ENCODE measurements at places on chromosomes 6 and 20.

DNA sequence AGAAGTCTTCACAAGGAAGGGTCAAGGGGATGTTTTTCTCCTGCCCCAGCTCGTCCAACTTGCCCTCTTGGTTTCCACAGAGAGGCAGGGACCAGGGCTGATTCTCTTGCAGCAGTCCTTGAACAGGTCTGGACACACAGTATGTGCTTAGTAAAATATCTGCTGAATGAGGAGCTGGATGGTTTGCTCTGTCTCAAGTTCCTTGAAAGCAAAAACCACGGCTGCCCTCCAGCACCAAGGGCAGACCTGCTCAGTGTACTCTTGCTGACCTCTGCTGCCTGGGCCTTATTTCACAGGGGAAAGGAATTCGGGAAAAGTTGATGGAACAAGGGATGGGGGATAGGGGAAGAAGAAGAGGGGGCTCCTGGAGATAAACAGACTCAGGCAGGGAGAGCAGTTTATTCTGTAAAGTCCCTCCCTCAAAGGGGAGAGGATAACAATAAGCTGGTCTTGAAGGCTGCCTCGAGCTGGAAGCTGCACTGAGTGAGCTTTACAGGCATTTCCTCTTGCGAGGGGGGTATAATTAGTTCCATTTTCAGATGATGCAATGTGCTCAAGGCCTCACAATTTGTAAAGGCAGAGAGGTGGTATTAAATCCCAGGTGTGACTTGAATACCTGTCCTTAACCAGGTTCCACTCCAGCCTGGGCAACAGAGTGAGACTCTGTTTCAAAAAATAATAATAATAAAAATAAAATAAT is 10.3 kb downstream of the KCNK5 start:
- DNase-seq: no peak

DNA sequence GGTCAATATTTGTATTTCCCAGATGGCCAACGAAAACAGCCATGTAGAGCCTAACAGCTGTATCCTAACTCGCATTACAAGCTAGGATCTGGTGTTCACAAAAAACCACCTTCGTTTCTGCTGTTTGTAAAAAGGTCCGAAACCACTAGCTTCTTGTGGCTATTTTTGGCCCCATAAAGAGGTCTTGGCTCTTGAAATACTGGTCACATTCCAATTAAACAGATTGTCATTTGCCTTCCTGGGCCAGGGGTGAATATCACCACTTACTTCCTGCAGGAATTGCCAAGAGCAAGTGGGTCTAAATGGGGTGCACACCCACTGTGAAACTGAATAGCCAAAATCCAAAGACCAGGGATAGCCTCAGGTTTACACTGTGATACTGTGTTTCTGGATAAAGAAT is 48.2 kb downstream of the TSHZ2 start:
- no peak for DNase-seq

GRCh38 chr20:1087311-1087905 is 31.0 kb upstream of the PSMF1 start:
- no peak for DNase-seq

- DNase-seq: no peak
Observed at GRCh38 chr6:14635195-14635594, 517.6 kb downstream of the CD83 start.

GRCh38 chr20:18005170-18005989 is 36.6 kb downstream of the MGME1 start:
- no peak for DNase-seq

- no peak for DNase-seq
Observed at GRCh38 chr20:16360668-16361067, 212.6 kb downstream of the KIF16B start.

DNA sequence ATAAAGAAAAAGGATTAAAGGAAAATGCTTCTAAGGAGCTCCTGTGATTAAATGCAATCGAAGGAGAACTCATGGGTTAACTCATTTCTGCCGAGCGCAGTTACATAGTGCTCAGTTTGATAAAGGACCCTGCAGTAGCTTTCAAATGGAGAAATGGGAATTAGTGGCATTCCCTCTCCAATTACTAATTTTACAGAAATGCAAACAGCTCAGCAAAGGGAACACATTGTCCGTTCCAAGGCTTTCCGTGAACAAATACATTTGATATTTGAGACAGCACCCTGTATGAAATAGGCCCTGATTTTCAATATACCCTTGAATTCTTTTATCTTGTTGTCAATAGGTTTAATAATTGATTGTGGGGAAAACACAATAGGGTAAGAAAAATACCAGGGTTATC is 375.9 kb upstream of the TSHZ2 start:
- DNase-seq: no peak

- no peak for DNase-seq
Observed at GRCh38 chr20:64121586-64121985, 14.2 kb upstream of the NPBWR2 start.

Measured in T-cell (primary cell).